T-cell (primary cell): ENCODE measurements at places on chromosomes 3 and 15. TPM values are rescaled to one million over a fixed set of nuclear protein-coding genes. Genes with fewer than 3 reads are reported as not detected.

The ISG20 gene
- 153 TPM for total RNA-seq

The IGSF11 gene
- total RNA-seq: 0.70 TPM

The FGF7 gene
- 0.46 TPM for total RNA-seq

The CCR8 gene
- total RNA-seq: 3.0 TPM

The CDC25A gene
- total RNA-seq: 1.1 TPM

The EAF2 gene
- 7.4 TPM for total RNA-seq

The KPNA4 gene
- total RNA-seq: 43.4 TPM

The ACTR8 gene
- total RNA-seq: 23.0 TPM

The FOXL2NB gene
- 0.06 TPM for total RNA-seq

The SLC2A2 gene
- 0.29 TPM for total RNA-seq

- DNase-seq: no peak
Observed at GRCh38 chr15:56968821-56969220, 50.4 kb downstream of the TCF12 start.

- DNase-seq: no peak
Observed at GRCh38 chr15:57541805-57542504, 49.7 kb upstream of the MYZAP start.

DNA sequence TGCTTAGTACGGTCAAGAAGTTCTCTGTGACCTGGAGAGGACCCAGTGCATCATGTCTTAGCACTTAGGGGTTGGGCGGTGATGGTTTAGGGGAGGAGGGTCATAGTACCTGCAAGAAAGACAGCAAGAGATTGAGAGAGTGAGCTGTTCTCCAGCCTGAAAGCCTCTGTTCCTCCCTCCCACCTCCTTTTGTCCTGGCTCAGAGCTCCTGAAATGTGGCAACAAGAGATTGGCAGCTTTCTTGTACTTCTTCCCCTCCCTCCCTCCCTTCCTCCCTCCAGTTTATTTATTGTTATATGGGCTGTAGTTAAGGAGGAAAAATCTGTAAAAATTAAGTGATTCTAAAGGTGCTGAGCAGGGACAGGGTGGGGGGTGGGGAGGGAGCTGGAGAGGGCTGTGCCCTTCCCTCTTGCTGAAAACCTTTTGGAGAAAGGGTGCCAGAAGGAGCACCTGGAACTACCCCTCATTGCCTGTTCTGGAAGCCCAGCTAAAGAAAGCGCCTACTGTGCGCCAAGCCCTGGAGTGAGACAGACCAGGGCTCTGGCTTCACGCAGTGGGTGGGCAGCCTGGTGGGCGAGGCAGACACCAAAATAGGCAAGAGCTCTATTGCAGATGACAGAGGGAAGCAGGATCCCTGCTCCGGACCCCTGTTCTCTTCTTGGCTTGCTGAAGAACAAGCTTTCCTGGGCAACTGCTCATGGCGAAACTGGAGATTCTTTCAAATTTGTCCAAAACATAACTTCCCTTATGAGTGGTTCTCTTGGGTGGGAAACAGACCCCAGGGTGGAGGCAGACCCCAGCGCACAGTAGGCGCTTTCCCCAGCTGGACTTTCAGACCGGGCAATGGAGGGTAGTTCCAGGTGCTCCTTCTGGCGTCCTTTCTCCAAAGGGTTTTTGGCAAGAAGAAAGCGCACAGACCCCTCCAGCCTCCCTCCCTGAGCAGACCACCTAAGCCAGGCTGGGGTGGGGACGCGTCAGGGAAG is 35.6 kb downstream of the LINGO1 start:
- no peak for DNase-seq

DNA sequence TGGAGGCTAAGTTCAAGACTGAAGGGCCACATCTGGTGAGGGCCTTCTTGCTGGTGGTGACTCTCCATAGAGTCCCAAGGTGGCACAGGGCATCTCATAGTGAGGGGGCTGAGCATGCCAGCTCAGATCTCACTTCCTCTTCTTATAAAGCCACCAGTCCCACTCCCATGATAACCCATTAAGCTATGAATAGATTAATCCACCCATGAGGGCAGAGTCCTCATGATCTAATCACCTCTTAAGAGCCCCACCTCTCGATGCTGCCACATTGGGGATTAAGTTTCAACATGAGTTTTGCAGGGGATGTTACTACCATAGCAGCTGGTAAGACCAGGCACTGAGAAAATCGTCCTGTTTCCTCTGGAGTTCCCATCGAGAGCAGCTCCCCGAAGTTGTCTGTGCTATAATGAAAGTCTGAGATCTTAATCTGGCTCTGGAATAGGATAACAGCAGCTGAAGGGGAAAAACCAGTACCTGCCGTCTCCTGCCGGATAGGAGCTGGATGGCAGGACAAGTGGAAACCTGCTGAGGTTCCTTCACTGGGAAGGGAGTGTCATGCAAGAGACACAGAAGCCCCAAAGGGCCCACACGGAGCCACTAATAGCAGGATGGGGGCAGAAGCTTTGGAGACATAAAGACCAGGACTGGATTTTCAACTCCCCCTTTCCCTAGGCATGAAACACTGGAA is 79.5 kb upstream of the EPHB3 start:
- DNase-seq: no peak

DNA sequence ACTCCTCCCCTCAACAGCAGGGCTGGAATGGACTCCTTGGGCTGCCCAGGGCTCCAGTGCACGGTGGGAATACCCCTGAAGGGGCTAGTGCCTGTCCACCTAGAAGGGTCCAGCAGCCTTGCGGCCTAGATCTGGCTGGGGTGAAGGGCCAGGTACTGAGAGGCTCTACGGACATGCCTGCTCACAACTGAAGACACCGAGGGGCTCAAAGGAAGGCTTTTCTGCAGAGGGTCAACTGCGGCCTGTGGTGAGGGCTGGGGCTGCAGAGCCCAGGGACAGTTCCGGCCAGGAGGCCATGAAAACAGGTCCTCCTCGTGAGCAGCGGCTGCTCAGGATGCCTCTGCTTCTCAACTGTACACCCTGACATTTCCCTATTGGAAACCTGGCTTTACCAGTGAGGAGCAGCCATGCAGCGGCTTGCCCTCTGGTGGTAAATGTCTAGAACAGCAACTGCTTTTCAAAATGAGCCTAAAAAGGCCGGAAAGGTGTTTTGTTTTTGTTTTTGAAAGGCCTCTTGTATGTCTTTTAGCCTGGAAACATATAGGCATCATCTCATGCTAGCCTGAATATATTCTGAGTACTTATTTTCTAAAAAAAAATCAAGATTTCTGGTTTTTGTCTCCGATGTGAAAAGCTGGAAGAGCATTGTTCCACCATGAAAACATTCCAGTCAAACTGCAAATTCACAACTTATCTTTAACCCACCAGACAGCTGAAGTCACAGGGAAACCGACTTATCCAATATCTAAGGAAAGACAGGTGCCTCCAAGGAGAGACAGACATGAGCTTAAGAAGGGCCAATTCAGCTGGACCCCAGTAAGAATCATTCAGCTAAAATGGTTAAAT is 163.4 kb downstream of the KLF13 start:
- DNase-seq: no peak

DNA sequence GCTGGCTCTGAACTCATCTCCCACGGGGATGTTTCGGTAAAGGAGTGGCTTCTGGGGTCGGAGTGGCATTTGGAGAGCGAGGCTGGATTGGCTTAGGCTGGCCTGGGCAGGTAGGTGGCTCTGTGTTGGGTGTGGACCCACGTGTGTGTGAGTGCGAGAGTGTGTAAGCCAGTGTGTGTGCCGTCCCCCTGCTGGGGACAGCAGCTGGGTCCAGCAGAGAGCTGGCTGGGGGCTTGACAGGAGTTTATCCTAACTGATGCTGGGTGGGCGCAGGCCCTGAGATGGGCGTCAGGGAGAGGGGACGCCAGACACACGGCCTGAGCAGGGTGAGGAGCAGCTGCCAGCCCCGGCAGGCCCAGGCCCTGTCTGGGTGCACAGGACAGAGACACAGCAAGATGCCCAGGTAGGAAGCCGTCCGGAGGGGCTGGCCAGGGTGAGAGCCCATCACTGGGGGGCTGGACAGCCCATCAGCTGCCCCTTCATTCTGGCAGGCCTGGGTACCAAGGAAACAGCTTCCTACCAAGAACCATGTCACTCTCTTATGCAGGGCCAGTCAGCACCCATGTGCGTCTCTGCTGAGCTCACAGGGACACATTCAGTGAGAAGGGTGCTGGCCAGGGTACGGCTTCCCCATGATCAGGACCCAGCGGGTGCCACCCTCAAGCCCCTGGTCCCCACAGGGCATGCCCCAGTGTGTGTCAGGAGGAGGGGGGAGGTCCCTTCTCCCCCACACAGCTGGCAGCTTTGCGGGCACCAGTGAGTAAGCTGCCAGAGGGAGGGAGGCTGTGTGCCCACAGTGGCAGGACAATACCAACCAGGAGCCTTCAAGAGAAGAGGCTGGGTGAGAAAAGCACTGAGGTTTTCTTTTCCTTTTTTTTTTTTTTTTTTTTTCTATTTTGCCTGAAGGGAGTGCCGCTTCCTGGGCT is 1.1 kb downstream of the PAK6 start:
- no peak for DNase-seq

- DNase-seq: no peak
Observed at GRCh38 chr3:56776556-56776950, 25.2 kb downstream of the ARHGEF3 start.

GRCh38 chr15:49031804-49032203 is 14.4 kb downstream of the SECISBP2L start:
- no peak for DNase-seq

DNA sequence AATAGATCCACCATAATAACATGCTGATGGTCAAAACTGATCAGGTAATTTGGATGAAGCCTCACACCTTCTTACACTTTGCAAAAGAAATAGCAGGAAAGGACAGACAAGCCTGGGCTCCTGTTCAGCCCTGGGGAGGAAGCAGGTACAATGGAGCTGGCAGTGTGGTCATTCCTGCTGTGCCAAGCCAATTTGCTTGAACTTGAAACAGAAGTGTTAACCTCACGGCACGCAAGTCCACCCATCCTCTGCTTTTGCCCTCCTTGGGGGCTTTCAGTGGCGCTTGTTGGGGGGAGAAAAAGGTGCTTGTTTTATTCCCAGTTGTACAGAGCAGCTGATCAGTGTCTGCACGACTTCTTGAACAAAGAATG is 36.8 kb upstream of the RFTN1 start:
- no peak for DNase-seq

GRCh38 chr15:94858011-94858410 is 626.6 kb downstream of the MCTP2 start:
- no peak for DNase-seq

DNA sequence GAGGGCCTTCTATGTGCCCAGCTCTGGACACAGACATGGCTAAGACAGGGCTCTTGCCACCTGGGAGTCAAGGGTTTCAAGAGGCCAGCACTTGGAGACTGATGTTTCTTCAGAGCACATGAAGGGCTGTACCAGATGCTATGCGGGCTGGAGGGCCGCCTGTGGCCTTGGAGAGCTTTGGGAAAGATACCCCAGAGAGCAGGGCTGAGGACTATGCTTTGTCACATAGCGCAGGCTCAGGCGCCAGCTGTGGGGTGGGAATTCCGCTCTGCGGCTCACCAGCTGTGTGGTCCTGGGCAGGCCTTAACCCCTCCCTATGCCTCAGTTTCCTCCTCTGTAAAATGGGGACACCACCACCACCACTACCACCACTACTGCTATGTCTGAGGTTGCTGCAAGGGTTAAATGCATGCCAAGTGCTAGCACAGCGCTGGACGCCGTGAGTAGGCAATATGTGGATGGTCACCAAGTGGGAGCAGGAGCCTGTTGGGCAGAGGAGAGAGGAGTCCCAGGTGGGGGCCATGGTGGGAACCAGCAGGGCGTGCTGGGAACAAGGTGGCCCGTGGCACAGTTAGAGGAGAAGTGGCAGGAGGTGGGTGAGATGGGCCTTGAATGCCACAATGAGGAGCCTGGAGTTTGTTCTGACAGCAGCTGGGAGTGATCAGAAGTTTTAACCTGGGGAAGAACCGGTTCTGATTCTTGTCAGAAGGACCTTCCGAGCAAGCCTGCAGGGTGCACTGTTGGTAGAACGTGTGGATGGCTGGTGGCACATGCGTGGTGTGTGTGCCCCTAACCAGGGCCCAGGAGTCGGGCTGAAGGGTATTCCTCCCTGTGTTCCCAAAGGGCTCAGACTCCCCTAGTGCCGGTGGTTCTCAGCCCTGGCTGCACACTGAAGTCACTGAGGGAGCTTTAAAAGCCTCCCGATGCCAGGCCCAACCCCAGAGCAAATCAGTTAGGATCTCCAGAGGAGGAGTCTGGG is 41.7 kb downstream of the FEM1B start:
- DNase-seq: no peak

GRCh38 chr3:10929978-10930665 is 62.4 kb upstream of the SLC6A1 start:
- no peak for DNase-seq

GRCh38 chr3:22858486-22858885 is 344.6 kb upstream of the UBE2E2 start:
- DNase-seq: no peak

GRCh38 chr15:92617549-92618520 is 37.7 kb downstream of the FAM174B start:
- no peak for DNase-seq

GRCh38 chr3:130258532-130258952 is 86.9 kb upstream of the COL6A5 start:
- no peak for DNase-seq

GRCh38 chr15:72827226-72827625 is 43.7 kb upstream of the ADPGK start:
- DNase-seq: no peak

DNA sequence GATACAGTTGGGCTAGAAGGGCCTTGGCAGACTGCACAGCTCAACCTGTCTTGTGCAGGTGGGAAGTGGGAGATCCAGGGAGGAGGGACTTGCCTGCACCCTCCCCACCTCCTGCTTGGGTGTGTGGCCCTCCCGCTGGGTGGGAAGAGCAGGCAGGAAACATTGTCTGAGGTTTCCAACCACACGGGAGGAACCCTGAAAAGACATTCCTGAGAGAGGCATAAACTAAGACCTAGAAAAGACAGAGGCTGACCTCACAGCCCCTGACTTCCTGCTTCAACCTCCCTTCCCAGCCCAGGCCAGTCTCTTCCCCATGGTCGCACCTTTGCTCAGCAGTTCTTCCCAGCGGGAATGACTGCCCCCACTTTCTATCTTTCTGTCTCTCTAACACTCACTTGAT is 46.3 kb upstream of the INSYN1 start:
- no peak for DNase-seq
